Activated CD8-positive, alpha-beta memory T cell treated with anti-CD3 and anti-CD28 coated beads, Interleukin-2, amount 10 ng/mL, durations not matched to agents 7 days and 5 days (primary cell): ENCODE measurements at places on chromosomes 12 and 14. TPM values are rescaled to one million over a fixed set of nuclear protein-coding genes. Genes with fewer than 3 reads are reported as not detected.

CBLN3 gene
- total RNA-seq = 7.1 TPM

WDHD1 gene
- 57.4 TPM for total RNA-seq

LMNTD1 gene
- not detected for total RNA-seq

SLC38A4 gene
- total RNA-seq = not detected

SAMD15 gene
- 0.14 TPM for total RNA-seq

PXN gene
- total RNA-seq = 146 TPM

PLEKHD1 gene
- total RNA-seq = 0.12 TPM

HOXC13 gene
- total RNA-seq = not detected

PSMB11 gene
- total RNA-seq = not detected

OSGEP gene
- total RNA-seq = 53.0 TPM

MIP gene
- not detected for total RNA-seq

FOXA1 gene
- total RNA-seq = not detected

KRT72 gene
- total RNA-seq = not detected

AP1G2 gene
- 294 TPM for total RNA-seq

NUP37 gene
- 56.7 TPM for total RNA-seq

TAS2R10 gene
- total RNA-seq = 0.29 TPM

DDX23 gene
- total RNA-seq = 146 TPM

LRRIQ1 gene
- total RNA-seq = not detected

ALDH2 gene
- 0.68 TPM for total RNA-seq

KRT71 gene
- total RNA-seq = not detected

CLEC4C gene
- not detected for total RNA-seq

PRMT5 gene
- total RNA-seq = 49.2 TPM

SUOX gene
- 14.6 TPM for total RNA-seq

TBX3 gene
- total RNA-seq = not detected

TAS2R7 gene
- not detected for total RNA-seq

GTF2A1 gene
- 32.2 TPM for total RNA-seq

FZD10 gene
- not detected for total RNA-seq

GPR137C gene
- 0.85 TPM for total RNA-seq

SOX5 gene
- total RNA-seq = 0.50 TPM

CCDC60 gene
- total RNA-seq = not detected

OR4M1 gene
- not detected for total RNA-seq

AQP2 gene
- not detected for total RNA-seq

GALNT9 gene
- total RNA-seq = not detected

RBM25 gene
- 117 TPM for total RNA-seq

CPNE8 gene
- total RNA-seq = 3.9 TPM

STON2 gene
- 0.20 TPM for total RNA-seq
